Activated CD4-positive, alpha-beta memory T cell treated with anti-CD3 and anti-CD28 coated beads, Interleukin-2, amount 10 ng/mL, durations not matched to agents 7 days and 5 days (primary cell): ENCODE measurements at places on chromosomes 1 and 21.

DNA sequence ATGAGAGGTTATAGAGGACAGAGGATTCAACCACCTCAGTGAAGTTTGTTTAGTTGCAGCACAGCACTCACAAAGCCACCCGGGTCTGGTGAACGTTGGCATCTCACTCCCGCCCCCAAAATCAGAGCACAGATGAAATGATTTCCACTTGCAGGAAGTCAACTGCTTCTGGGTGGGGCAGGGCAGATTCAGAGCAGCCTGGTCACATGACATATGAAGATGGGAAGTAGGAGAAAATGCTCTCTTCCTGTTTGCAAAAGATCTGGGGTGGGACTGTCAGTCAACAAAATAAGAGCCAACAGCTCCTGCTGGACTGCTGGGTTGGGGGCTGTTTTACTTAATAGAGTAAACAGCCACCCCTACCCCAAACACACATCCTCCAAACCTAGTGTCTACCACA lies 43.2 kb downstream of the LRRC71 start:
- H3K4me1 ChIP-seq: peaks cover 36% of the 10 kb centered on the region
- H3K27ac ChIP-seq: peak overlapping the region; percentile 62
- peaks cover 8% of the 10 kb centered on the region for H3K36me3 ChIP-seq
- peak; percentile 64 for DNase-seq

DNA sequence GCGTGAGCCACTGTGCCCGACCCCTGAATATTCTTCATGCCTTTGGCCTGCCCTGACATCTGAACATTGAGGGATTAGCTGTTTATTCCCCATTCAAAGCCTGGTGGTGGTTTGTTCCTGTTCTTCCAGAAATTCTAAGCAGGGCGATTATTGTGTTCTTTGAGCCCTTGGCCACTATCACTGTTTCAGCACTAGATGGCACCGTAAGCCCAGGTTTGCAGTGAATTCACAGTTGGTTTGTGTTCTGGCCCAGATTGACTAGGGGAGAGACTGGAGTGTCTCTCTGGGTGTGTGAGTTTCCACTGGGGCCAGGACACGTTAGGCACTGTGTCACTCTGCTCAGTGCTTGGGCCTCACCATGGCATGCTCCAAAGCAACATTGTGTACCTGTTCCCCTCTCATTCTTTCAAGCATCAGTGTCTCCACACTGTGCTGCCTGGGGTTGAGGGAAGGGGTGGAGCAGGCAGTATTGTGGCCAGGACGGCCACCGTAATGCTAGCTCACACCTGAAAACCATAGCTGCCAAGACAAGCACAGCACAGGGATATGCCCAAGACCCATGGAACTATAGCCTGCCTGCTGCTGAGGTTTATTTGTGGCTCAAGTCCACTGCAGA lies 52.7 kb downstream of the PKN2 start:
- no peak overlapping the region for H3K4me3 ChIP-seq
- no peak overlapping the region for H3K27ac ChIP-seq
- peaks cover 24% of the 10 kb centered on the region for H3K36me3 ChIP-seq
- peaks cover 7% of the 10 kb centered on the region for H3K4me1 ChIP-seq
- peak; percentile 49 for DNase-seq

DNA sequence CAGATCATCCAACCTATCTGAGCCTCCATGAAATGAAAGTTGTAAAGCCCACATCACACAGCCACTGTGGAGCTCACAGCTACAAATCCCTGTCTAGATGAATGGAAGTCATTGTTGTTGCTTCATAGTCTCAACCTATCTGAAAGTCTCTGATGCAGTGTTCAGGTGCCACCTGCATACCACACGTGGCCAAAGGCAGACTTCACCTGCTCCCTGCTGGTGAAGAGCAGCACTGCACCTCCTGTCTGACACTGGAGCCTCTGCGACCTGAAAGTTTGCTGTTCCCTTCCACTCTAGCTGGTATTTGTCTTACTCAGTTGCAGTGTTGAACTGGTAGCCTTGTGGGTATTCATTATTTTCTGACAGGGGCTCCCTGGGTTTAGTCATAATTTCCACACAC lies 18.4 kb downstream of the LORICRIN start:
- H3K36me3 ChIP-seq: no peaks in the 10 kb centered on the region
- peak; percentile 46 for DNase-seq
- no peak overlapping the region for H3K27ac ChIP-seq
- no peak overlapping the region for H3K4me3 ChIP-seq
- peaks cover 23% of the 10 kb centered on the region for H3K27me3 ChIP-seq
- H3K4me1 ChIP-seq: no peaks in the 10 kb centered on the region

- no peak for DNase-seq
- no peaks in the 10 kb centered on the region for H3K36me3 ChIP-seq
- no peak overlapping the region for H3K27ac ChIP-seq
Measured at GRCh38 chr1:245276445-245276844, 121.7 kb downstream of the KIF26B start.

- H3K36me3 ChIP-seq: peaks cover 31% of the 10 kb centered on the region
- no peak overlapping the region for H3K4me3 ChIP-seq
- DNase-seq: no peak
- no peak overlapping the region for H3K27ac ChIP-seq
- H3K27me3 ChIP-seq: no peaks in the 10 kb centered on the region
Measured at GRCh38 chr1:40734882-40735628, 43.6 kb downstream of the NFYC start.
